ENCODE measurements at places on chromosomes 2 and 18.

GRCh38 chr2:177930916-177931315, 141.7 kb downstream of the PDE11A start:
- no peak for DNase-seq

GRCh38 chr2:100560216-100560830, 2.5 kb upstream of the PDCL3 start:
- DNase-seq = no peak

DNA sequence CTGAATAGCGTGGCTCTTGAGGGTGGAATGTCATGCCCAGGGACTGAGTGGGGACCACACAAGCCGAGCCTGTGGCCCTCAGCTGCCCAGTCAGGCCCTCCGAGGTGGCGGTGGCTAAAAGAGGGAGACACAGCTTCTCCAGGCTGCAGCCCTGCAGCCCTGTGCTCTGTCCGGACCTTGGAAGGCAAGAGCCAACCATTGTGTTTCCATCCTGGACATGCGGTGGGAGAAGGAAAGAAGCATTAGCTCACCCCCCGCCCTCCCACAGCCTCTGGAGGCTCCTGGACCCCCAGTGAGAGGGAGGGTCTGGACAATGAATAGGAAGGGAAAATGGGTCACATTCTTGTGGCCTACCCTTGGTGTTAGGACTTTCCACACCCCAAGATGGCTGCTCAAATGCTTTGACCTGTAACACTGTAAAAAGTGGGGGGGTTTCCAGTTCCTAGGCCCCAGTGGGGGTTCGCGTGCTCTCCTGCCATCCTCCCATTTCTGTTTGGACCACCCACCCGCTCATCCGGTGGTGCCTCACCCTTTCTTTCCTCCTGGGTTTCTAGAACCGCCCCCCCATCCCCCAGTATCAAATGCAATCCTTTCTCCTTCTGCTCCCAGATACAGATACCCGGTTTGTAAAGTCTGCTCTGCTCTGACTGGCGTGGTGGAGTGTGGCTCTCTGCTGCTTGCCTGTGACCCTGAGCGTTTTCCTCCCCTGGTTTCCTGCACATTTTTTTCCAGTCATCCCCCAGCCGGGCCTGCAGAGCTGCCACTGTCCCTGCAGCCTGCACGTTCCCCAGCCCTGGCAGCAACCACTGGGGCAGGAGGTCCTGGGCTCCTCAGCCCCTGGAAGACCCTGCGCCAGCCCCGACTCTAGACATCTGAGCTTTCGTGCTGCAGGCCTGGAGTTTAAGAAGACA, 36.3 kb upstream of the SMAD7 start:
- no peak for DNase-seq

GRCh38 chr2:236935631-236936445, 149.9 kb upstream of the COPS8 start:
- DNase-seq = no peak

DNA sequence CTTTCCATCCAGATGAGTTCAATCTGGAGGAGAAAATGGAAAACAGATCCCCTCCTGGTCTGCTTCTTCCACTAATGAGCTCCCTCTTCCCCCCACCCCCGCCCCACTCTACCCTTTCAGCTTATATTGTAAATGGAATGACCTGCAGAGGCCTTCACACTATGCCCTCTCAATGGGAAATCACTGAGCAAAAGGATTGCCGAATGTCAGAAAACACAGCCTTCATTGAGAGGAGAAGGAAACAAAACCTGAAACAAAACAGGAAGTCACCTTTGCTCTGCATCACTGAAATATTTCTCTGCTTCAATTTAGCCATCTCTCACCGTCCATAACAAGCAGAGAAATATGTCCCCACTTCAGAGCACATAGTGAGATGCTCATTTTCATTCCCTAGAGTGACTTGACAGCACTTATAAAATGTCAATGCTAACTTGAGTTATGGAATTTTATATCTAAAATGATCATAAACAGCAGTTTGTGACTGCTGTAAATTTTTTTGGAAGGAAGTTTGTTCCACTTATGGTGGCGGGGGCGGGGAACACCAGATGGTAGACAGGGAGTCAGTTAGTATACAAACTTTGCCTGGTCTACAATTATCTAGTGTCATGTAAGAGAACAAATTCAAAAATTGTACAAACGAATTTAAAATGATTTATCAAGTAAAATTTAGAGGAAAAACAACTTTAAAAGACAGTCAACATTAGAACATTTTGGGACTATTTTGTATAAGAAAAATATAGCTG, 1.8 kb upstream of the FRZB start:
- no peak for DNase-seq

DNA sequence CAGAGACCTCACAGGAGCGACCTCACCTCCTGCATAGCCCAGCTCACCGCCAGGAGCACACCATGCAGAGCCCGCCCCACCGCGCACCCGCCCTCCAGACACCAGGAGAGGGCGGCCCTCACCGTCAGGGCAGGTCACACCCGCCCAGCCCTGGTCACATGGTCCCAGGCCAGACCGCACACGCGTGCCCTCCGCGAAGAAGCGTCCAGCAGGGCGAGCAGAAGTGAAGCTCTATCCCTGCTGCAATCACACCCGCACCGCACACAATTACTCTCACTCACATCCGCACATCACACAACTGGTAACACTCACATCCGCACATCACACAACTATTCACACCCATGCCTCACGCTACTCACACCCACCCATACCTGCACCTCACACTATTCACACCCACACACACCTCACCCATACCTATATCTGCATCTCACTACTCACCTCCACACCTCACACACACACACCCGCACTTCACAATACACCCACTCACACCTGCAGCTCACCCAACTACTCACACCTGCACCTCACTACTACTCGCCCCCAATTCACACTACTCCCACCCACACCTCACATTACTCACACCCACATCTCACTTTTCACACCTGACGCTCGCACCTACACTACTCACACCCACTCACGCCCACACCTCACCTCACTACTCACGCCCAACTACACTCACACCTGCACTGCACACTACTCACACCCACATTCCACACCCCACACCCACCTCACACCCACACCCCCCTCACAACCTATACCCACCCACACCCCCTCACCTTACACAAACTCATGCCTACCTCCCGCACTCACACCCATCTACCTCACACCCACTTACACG, 242.0 kb downstream of the HDAC4 start:
- DNase-seq = no peak

GRCh38 chr18:34978953-34979608, 62.1 kb upstream of the MAPRE2 start:
- DNase-seq = peak; percentile 48

GRCh38 chr2:71952572-71953188, 195.0 kb downstream of the CYP26B1 start:
- DNase-seq = no peak

GRCh38 chr2:38108907-38109731, 33.2 kb upstream of the CYP1B1 start:
- DNase-seq = no peak

- DNase-seq = no peak
Observed at GRCh38 chr2:201837824-201838431, 31.6 kb downstream of the CDK15 start.

DNA sequence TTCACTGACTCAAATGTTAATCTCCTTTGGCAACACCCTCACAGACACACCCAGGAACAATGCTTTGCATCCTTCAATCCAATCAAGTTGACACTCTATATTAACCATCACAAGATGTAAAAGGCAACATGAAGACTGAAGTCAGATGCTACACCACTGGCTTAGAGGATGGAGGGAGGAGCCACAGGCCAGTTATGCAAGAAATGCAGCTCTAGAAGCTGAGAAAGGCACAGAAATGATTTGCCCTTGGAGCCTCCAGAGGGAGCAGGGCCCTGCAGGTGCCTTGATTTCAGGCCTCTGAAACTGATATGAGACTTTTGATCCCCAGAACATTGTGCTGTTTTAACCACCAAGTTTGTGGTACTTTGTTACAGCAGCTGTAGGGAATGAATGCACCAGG, 276.3 kb downstream of the KCNS3 start:
- DNase-seq = no peak

DNA sequence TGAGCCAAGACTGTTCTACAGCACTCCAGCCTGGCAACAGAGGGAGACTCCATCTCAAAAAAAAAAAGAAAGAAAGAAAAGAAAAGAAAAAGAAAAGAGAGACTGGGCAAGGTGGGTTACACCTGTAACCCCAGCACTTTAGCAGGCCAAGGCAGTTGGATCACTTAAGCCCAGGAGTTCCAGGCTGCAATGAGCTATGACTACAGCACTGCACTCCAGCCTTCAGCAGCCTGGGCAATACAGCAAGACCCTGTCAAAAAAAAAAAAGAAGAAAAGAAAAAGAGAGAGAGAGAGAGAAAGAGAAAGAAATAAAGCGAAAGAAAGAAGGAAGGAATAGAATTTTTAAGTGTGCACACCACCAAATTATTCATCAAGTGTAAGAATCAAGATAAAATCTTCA, 2.9 kb downstream of the SPIRE1 start:
- no peak for DNase-seq

- peak; percentile 14 for DNase-seq
Observed at GRCh38 chr18:46071653-46072375, at the start of gene PSTPIP2. TSS of gene PSTPIP2 (minus strand) at chr18:46072260. CDS start at chr18:46072188, 72 bp downstream.

All from hypothalamus (tissue), 51 donors.